ENCODE measurements at places on chromosomes 7 and 10.

GRCh38 chr7:157576415-157576814 is 239.6 kb downstream of the DNAJB6 start:
- DNase-seq, result peak; percentile 63

GRCh38 chr10:12499076-12499986 is 150.0 kb downstream of the CAMK1D start:
- no peak for DNase-seq

DNA sequence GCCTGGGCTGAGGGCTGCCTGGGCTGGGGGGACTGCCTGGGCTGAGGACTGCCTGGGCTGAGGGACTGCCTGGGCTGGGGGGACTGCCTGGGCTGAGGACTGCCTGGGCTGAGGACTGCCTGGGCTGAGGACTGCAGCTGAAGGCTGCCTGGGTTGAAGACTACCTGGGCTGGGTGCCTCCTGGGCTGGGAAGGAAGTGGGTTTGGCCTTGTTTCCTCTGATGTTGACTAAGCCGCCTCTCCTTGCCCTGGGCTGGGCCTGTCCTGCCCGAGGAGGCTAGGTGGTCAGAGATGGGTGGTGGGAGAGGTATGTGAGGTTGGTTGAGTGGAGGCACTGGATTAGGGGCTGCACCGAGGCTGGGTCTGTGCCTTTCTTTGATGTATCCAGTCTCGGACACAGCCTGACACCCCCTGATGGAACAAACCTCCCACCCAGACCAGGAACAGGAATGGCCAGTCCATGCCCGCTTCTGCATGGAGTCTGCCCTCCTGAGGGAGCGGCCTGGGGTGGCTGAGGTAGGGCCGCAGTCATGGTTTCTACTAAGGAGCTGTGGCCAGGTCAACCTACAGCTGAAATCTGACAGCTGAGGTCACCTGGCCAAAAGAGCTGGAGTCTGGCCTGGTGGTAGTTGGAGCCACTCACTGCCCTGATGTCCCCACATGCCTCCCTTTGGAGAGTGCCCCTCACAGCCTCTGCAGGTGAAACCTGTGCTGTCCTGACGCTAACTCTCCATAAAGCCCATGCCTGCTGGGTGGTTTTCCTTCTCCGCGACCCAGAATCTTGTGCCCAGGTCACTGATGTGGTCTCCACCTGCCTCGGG is 22.3 kb downstream of the SCART1 start:
- no peak for DNase-seq

GRCh38 chr10:47369251-47369894 is 14.7 kb downstream of the ZNF488 start:
- DNase-seq, result no peak

GRCh38 chr10:107715565-107715964 is 551.1 kb upstream of the SORCS1 start:
- DNase-seq, result no peak

DNA sequence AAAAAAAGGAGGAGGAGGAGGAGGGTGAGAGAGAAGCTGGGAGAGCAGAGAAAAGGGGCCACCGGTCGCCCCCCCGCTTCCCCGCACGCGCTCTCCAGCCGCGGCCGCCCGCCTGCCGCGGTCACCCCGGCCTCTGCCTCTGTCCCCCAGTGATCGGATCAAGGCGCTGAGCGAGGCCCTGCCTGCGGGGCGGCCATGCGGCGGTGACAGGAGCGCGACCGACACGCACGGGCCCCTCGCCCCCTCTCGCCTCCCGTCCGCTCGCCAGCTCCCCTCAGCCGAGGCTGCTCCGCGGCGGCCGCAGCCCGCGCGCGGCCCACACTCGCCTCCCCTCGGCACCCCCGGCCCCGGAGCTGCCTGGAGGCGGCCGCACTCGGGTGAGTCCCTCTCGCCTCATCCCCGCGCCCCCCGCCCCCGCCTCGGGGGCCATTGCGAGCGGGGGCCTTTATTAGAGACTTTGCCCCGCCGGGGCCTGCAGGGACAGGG is at the start of gene GTF2I:
TSS of gene GTF2I (plus strand) at position 27 of the 486 bp plus-strand sequence. CDS start 31,411 bp downstream, outside the sequence.
- DNase-seq, result no peak

DNA sequence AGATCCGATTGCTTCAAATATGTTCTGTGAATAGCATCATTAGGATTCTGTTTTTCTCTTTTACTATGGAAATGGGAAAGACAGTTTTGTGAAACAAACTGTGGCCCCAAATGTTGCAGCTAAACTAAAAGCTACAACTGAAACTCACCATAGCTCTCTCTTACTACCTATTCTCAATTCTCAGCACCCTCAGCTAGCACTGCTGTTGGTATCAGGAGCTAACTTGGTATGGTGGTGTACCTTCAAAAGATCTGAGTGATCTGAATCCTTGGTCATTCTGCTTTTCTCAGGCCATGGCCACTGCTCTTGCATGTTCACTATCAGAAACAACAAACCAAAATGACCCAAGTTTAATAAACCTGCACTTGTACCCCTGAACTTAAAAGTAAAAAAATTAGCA is 1208.0 kb downstream of the SORCS1 start:
- DNase-seq, result no peak

- DNase-seq, result no peak
Measured at GRCh38 chr10:23399701-23400144, 39.2 kb upstream of the OTUD1 start.

- DNase-seq, result no peak
Measured at GRCh38 chr7:74134117-74134620, 40.0 kb upstream of the EIF4H start.

DNA sequence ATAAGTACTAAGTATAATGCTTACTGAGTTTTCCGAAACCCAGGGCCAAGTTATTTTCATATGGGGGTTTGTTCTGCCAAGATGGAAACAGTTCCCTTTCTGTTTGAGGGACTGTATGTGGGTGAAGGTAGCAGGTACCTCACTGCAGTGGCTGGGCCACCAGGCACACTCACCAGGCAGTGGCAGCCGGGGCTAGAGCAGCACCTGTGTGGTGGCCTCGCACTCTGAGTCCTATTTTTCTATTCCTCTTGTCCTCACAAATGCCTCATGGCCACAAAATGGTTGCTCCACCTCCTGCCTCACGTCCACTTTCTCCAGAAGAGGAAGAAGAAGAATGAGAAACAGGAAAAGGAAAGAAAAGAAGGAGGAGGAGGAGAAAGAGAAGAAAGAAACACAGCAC is 167.3 kb upstream of the SHH start:
- DNase-seq, result no peak

DNA sequence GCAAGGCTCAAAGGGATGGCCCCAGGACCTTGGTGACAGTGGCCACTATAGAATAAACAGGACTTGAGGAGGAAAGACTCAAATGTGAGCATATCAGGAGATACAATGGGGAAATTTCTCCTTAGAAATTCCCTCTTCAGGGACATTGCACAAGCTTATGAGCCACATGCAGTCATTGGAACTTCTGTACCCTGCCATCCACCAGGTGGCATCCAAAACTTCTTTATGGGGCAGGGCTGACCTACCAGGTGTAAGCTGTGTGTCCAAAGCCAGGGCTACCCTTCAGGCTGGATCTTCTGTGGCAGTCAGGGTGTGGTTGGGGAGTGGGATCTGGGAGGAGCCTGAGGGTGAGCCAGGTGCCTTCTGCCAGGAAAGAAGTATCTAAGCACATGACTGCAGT is 36.6 kb upstream of the LRRC18 start:
- DNase-seq, result no peak

DNA sequence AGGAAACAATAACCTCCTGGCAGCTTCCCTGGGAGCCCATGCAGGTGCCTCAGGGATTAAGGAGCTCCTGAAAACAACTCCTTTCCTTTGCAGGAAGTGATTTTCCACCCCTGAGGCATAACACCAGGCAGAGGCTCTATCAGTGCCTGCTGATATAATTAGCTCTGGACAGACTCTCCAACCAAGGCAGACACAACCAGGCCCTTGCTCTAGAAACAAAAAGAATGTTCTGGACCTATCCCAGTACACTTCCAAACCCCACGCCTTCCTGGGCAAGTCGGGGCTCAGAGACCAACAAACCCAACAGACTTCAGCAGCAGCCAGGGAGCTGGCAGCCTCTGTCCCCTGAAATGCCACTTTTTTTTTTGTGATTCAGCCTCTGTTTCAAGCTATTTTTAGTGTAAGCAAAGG is 247.1 kb downstream of the KCNMA1 start:
- no peak for DNase-seq

DNA sequence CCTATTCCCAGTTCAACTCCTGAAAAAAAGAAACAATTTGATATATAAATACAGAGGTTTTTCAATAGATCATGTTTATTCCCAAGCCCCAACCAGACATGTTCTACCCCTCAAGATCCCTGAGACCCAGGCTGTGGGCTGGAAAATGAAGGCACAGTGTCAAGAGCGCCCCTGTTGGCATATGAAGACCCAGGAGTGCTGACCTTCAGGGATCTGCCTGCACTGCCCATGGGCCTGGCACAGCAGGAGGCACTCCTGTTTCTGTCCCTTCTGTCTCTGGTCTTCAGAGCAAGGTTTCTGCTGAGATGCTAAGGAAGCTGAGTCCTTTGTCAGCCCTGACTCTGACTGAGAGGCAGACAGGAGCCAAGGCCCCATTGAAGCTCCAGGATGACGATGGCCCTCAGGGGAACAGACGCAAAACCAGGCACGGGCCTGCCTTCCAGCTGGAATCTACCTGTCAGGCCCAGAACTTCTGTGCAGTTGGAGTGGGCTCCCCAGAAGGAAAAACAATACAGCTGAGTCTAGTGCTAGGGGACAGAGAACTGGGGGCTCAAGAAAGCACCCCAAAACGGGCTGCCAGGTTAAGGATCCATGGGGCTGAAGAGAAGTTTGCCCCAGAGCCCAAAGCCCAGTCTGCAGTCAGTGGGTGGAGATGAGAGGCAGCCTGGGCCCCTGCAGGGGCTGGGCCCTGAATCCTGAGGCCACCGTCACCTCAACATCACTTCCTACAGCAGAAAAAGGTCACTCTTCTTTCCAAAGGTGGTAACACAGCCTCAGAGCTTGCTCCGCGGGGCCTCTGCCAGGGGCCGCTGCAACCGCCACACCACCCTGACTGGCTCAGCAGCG is 6.7 kb upstream of the AIFM2 start:
- DNase-seq, result no peak

GRCh38 chr7:132991615-132992587 is 90.0 kb downstream of the CHCHD3 start:
- no peak for DNase-seq

GRCh38 chr7:135263321-135263970 is 29.8 kb downstream of the STRA8 start:
- DNase-seq, result no peak

DNA sequence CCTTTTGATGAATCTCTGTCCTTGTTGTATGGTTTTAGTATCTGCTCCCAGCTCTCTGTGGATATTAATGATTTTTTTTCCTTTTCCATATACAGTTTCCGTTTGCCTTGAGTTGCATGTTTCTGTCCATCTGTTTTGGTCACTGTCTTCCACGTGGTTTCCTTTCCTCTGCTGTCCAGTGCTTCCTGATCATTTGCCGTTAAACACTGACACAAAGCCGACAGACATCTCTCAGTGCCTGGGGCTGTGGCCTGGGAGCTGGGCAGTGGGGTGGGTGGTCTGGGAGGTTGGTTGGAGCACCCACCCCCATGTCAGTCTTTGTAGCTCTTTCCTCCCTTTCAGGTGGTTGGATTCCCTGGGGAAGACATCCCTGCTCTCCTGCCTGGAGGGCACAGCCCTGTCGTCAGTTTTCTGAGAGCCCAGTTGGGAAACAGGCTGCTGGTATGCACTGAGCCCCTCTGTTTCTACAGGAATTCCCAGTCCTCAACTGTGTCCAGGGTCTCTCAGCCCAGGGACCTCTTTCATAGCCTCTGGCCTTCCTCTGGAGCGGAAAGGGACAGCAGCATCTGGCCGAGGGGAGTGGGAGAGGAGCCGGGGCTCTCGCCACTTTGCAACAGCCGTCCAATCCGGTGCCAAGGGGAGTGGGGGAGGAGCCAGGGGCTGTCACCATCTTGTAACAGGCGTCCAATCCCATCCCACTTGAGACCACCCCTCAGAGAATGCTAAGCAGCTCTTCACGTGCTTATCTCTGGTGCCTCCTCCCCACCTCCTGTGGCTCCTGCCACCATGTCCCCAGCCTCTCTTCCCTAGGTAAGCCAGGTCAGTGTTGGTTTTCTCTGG is 26.7 kb upstream of the MKI67 start:
- no peak for DNase-seq

GRCh38 chr10:33461295-33461640 is 126.8 kb upstream of the NRP1 start:
- DNase-seq, result no peak

GRCh38 chr10:92239600-92240288 is 51.1 kb downstream of the CPEB3 start:
- DNase-seq, result peak; percentile 72

- no peak for DNase-seq
Measured at GRCh38 chr7:82263920-82264782, 179.4 kb downstream of the CACNA2D1 start.

DNA sequence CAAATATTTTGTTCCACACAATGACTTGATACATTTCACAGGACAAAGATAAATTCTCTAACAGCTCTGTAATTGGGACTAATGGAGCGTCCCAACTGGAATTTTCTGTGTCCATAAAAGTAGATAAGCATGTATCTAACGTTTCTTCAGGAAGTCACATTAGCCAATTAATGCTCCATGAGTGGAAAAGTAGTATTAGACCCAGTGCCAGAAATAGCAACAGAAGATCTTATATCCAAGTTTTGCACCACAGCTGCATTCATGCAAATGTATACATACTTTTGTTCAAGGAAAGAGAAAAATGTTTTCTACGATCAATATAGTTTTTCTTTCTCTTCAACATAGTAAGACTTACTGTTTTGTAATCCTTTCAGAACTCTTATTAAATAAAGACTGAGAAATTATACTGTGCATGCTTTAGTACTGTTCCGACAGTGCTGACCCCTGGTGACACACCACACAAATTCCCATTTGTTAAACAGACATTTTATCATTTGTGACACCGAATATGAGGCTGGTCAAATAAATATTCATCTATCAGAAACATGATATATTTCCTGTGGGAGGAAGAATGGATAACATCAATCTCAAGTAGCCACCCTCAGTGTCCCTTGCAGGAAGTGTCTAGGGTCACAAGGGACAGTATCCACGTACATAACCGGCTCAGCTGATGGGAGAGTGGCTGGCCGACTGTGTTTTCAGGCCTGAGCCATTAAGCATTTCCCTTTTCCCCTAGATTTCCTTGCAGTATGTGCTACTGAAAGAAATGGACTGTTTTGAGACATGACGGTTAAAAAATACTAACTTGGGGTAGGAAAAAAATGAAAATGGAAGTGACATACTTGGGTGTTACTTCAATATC is 102.1 kb upstream of the RSU1 start:
- no peak for DNase-seq

- DNase-seq, result no peak
Measured at GRCh38 chr7:86643561-86644281, at the start of gene GRM3. Gene GRM3 (plus strand): TSS chr7:86643909. CDS start chr7:86765146, 121,237 bp downstream.

GRCh38 chr7:107506674-107507339 is 37.0 kb downstream of the GPR22 start:
- DNase-seq, result no peak

DNA sequence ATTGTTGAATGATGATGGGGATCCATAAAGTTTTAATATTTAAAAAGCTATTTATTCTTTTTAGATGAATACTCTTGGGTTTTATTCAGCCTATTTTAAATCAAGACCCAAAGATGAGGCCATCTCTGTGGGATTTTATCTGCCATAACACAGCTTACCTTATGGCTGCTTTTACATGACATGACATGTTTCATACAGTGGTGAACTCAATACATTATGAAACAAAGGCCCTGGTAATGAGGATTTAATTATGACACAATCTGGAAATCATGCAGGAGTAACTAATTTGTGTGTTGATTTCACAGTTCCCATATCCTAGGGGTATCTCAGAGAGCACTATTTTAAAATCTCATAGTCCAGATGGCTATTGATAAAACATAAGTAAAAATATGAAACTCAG is 661.8 kb upstream of the FZD8 start:
- DNase-seq, result no peak

- no peak for DNase-seq
Measured at GRCh38 chr10:47300429-47300931, 483 bp downstream of the GDF10 start.

GRCh38 chr7:10889266-10889898 is 84.3 kb upstream of the PHF14 start:
- peak; percentile 58 for DNase-seq

All from B cell (primary cell).